Stimulated activated naive B cell treated with anti-CD40 and anti-IgM and Interleukin-4, amounts not matched to agents 10 μg/mL and 1 μg/mL and 100 μg/mL, for 72 hours (primary cell): ENCODE measurements at places on chromosomes 5 and 9.

- no peaks in the 10 kb centered on the region for H3K36me3 ChIP-seq
- no peak overlapping the region for H3K27ac ChIP-seq
- H3K27me3 ChIP-seq: no peaks in the 10 kb centered on the region
- H3K4me3 ChIP-seq: no peak overlapping the region
- no peaks in the 10 kb centered on the region for H3K4me1 ChIP-seq
Measured at GRCh38 chr5:102975457-102976182, 144.3 kb downstream of the GIN1 start.

- H3K4me3 ChIP-seq: no peak overlapping the region
- peaks cover 21% of the 10 kb centered on the region for H3K36me3 ChIP-seq
- H3K4me1 ChIP-seq: peaks cover 22% of the 10 kb centered on the region
- H3K27ac ChIP-seq: no peak overlapping the region
Measured at GRCh38 chr9:99635032-99635431, 186.7 kb upstream of the NR4A3 start.

DNA sequence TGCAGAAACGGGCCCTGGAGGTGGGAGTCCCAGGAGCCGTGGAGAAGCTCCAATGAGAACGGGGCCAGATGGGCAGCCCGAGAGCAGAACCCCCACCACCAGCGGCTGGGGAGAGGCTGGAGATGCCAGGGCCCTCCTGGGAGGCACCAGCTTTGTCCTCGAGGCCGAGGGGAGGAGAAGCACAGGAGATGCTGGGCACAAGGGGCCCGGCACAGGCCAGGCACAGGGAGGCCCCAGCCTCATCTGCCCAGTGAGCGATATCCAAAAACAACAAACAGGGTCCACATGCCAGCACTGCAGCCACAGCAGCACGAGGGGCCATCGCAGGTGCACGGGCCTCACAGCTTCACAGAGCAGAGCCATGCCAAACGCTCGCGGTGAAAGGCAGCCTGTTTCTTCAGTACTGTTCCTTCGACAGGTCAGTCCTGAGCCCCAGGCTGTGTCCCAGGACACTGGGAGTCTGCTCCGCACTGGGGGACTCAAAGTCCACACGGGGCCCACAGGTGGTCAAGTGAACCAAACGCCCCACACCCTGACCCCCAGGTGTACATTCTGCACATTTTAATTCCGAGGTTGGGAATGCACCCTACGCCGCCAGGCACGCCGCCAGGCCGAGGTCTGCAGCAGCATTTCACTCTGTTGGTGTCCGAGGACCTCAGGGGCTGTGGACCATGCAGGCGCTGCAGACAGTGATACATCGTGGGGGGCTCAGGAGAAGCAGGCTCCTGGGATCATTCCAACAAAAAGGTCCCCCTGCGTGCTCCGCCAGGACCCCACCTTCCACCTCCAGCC is 9.5 kb downstream of the LPCAT1 start:
- H3K36me3 ChIP-seq: peaks cover 39% of the 10 kb centered on the region
- H3K4me3 ChIP-seq: no peak overlapping the region

- H3K36me3 ChIP-seq: peaks cover 92% of the 10 kb centered on the region
- DNase-seq: no peak
- H3K4me3 ChIP-seq: no peak overlapping the region
- peaks cover 62% of the 10 kb centered on the region for H3K4me1 ChIP-seq
Measured at GRCh38 chr5:451587-452458, 8.8 kb downstream of the EXOC3 start.

- no peaks in the 10 kb centered on the region for H3K4me1 ChIP-seq
- H3K27ac ChIP-seq: no peak overlapping the region
- peaks cover 3% of the 10 kb centered on the region for H3K36me3 ChIP-seq
- H3K4me3 ChIP-seq: no peak overlapping the region
- no peak for DNase-seq
Measured at GRCh38 chr9:32886021-32886420, 102.7 kb downstream of the TMEM215 start.

- H3K4me3 ChIP-seq: peak overlapping the region; percentile 73
- H3K4me1 ChIP-seq: peaks cover 64% of the 10 kb centered on the region
- peak; percentile 73 for DNase-seq
- H3K27ac ChIP-seq: peak overlapping the region; percentile 93
- no peaks in the 10 kb centered on the region for H3K27me3 ChIP-seq
Measured at GRCh38 chr5:88732181-88732633, 150.8 kb downstream of the MEF2C start.

- no peaks in the 10 kb centered on the region for H3K27me3 ChIP-seq
- H3K4me3 ChIP-seq: no peak overlapping the region
- H3K27ac ChIP-seq: no peak overlapping the region
- H3K36me3 ChIP-seq: peaks cover 2% of the 10 kb centered on the region
Measured at GRCh38 chr5:126648471-126648870, 47.7 kb downstream of the PHAX start.

- H3K27me3 ChIP-seq: peaks cover 8% of the 10 kb centered on the region
- DNase-seq: no peak
- peaks cover 12% of the 10 kb centered on the region for H3K36me3 ChIP-seq
- no peak overlapping the region for H3K27ac ChIP-seq
- peaks cover 37% of the 10 kb centered on the region for H3K4me1 ChIP-seq
Measured at GRCh38 chr9:126347911-126348760, 21.5 kb downstream of the MVB12B start.

GRCh38 chr5:65708145-65708544 is 13.8 kb downstream of the SGTB start:
- H3K4me3 ChIP-seq: no peak overlapping the region
- no peak overlapping the region for H3K27ac ChIP-seq
- no peaks in the 10 kb centered on the region for H3K27me3 ChIP-seq

- H3K4me1 ChIP-seq: no peaks in the 10 kb centered on the region
- DNase-seq: no peak
- H3K27ac ChIP-seq: no peak overlapping the region
- H3K27me3 ChIP-seq: no peaks in the 10 kb centered on the region
- H3K4me3 ChIP-seq: no peak overlapping the region
- no peaks in the 10 kb centered on the region for H3K36me3 ChIP-seq
Measured at GRCh38 chr5:9898319-9898718, 268.2 kb upstream of the TAS2R1 start.

DNA sequence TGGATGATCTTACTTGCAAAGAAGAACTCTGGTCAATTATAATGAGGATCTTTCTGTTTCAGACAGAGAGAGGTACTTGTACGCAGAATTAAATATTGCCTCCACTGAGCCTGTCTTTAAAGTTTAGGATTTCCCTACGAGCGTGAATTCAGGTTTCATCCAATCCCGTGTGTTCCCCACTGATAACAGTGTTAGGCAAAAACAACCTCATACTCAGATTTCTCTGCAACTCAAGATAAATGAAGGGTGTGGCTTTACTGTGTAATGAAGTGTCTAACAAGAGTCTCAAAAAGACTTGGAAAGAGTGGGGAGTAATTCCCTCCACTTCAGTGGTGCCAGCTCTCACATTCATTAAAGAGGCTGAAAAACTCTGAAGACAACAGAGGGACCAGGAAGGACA is 53.2 kb upstream of the ACO1 start:
- no peaks in the 10 kb centered on the region for H3K4me1 ChIP-seq
- no peaks in the 10 kb centered on the region for H3K36me3 ChIP-seq
- H3K27me3 ChIP-seq: peaks cover 4% of the 10 kb centered on the region
- H3K27ac ChIP-seq: no peak overlapping the region
- DNase-seq: no peak
- no peak overlapping the region for H3K4me3 ChIP-seq

GRCh38 chr9:120846251-120846889 is 3.6 kb upstream of the PSMD5 start:
- peaks cover 13% of the 10 kb centered on the region for H3K4me1 ChIP-seq
- H3K27me3 ChIP-seq: no peaks in the 10 kb centered on the region
- DNase-seq: no peak
- no peak overlapping the region for H3K4me3 ChIP-seq
- peaks cover 36% of the 10 kb centered on the region for H3K36me3 ChIP-seq

DNA sequence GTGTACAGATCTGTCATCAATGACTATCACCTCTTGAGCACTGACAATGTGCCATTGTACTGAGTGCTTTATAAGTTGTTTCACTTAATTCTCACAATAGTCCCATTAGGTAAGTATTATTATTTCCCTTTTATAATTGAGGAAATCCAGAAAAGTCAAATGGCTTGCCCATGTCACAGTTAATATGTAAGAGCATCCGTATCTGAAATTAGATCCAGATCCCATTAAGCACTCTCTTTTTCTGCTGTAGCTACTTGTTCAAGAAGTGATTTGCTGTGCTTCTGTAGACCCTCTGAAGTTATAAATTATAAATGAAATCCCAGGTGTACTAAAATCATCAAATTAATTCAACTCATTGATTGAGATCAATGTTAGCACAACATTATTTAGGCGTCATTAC is 94.7 kb downstream of the INIP start:
- peaks cover 6% of the 10 kb centered on the region for H3K36me3 ChIP-seq
- DNase-seq: no peak

DNA sequence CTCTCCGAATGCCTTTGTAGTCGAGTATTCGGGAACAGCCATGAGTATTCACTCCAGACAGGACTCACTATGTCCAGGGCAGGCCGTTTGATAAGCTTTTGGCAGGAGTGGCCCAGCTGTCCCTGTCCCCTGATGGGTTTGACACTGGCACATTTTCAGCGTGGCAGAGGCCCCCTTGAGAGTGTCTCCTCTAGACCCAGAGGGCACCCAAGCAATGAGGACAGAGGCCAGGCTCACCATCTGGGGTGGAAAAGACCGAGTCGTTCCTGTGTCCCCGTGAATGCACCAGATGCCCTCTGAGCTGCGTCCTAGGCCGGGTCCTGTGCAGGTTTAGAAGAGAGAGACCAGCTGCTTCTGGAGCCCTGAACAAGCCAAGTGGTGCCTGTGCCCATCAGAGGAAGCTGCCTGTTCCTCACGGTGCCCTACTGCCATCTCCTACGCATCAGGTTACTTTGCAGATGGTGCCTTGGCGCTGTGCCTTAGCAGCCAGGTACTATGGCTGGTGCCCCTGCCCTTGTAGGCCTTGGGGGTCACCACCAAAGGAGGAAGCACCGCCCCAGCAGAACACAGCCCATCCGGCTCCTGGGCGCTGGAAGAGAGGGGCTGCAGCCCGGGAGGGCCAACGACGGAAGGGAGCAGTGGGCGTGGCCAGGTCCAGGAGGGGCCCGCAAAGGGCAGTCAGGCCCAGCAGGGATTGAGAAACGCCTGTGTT is 42.4 kb downstream of the LRSAM1 start:
- no peaks in the 10 kb centered on the region for H3K4me1 ChIP-seq
- H3K4me3 ChIP-seq: no peak overlapping the region
- DNase-seq: no peak
- H3K27ac ChIP-seq: no peak overlapping the region
- H3K36me3 ChIP-seq: peaks cover 36% of the 10 kb centered on the region

- no peaks in the 10 kb centered on the region for H3K27me3 ChIP-seq
- DNase-seq: no peak
- H3K4me3 ChIP-seq: no peak overlapping the region
- no peaks in the 10 kb centered on the region for H3K4me1 ChIP-seq
- H3K36me3 ChIP-seq: no peaks in the 10 kb centered on the region
- H3K27ac ChIP-seq: no peak overlapping the region
Measured at GRCh38 chr9:6171667-6172066, 43.9 kb upstream of the IL33 start.

- no peaks in the 10 kb centered on the region for H3K27me3 ChIP-seq
- peaks cover 2% of the 10 kb centered on the region for H3K4me1 ChIP-seq
- no peak for DNase-seq
- no peak overlapping the region for H3K4me3 ChIP-seq
- H3K36me3 ChIP-seq: no peaks in the 10 kb centered on the region
Measured at GRCh38 chr9:82108474-82108873, 119.9 kb downstream of the SPATA31D1 start.

DNA sequence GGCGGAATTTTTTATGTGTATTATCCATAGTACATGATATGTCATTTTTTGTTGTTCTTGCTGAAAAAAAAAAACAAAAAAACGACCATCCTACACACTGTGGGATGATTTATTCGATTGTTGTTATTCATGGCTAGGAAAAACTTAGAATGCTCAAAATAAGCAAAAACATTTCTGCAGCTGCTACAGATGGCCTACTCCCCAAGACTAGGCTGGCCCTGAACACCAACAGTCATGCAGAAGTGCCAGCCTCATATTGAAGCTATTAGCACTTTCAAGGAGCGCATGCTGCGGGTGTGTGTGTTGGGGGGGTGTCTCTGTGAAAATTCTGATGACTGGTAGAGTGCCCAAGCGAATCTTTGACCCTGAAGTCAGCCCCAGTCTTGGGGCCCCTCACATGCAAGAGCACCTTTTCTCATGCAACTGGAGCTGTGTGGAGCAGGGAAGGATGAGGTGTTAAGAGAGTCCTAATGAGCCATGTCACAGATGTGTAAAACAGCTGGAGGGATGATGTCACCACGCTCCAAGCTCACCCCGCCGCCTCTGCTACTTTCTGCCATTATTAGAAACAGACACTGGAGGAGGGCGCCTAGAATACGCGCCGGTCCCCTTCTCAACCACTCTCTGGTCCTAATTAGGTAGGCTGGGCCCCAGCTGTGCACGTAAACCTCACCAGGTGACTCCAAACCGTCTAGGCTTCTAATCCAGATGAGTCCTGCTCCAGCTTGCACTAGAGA is 61.0 kb upstream of the SMIM23 start:
- no peak overlapping the region for H3K4me3 ChIP-seq
- peaks cover 2% of the 10 kb centered on the region for H3K36me3 ChIP-seq
- H3K27me3 ChIP-seq: no peaks in the 10 kb centered on the region

DNA sequence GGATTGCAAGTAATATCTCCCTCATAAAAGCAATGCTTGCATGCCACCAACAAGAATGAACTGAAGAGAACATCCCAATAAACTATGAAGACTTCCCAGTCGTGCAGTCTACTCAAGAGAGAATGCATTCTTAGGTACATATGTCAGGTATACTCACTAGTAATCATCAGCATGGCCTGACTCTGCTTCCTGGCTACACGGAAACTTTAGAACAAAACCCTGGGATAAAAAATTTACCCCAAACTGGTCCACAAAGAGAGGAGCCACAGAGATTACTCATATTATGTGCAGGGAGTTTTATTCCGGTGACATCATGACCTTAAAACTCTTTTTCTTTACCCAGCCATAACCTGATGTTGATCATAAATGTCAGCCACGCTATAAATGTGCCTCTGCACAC is 57.5 kb upstream of the PAPPA start:
- no peaks in the 10 kb centered on the region for H3K4me1 ChIP-seq
- DNase-seq: no peak
- H3K27ac ChIP-seq: no peak overlapping the region

- peaks cover 6% of the 10 kb centered on the region for H3K27me3 ChIP-seq
- H3K27ac ChIP-seq: no peak overlapping the region
- no peak for DNase-seq
- peaks cover 9% of the 10 kb centered on the region for H3K36me3 ChIP-seq
Measured at GRCh38 chr5:35561396-35561795, 56.3 kb upstream of the SPEF2 start.
